ENCODE measurements at places on chromosomes 1 and 21.

GRCh38 chr1:225471453-225472301 lies 43.8 kb upstream of the LBR start:
- DNase-seq = no peak

DNA sequence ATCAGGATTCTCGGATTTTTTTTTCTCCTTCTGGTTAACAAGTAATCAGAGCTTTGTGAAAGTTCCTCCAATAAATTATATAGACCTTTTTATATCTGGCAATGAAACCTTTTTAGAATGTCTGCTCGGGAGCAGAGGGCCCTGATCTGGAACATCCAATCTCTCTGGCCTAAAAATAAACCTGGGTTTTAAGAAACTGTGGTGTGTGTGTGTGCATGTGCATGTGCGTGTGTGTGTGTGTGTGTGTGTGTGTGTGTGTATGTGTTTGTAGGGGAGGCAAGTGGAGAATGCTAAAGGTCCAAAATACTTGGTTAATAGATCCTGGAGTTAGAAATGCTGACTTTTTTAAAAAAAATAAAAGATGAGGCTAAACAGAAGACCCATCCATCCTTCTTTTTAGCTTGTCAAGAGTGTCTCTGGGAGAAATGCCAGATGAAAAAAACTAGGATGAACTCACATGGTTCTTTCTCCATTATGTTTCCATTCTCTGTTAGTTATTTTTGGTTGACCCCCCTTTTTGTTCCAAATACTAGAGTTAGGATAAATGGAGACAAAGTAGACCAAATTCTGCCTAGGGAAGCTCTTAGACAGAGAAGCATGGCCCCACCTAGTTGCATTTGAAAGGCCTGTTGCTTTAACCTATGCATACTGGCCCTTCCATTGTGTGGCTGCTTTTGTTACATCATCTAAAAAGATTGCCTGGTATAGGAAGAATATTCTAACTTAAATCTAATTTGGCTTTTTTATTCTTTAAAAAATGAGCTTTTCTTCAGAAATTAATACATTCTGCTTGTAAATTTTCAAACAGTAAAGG lies 175.9 kb downstream of the PAPPA2 start:
- DNase-seq = no peak

GRCh38 chr21:16842696-16843035 lies 670.2 kb upstream of the CXADR start:
- DNase-seq = no peak

GRCh38 chr1:17635276-17635675 lies 95.8 kb downstream of the ARHGEF10L start:
- DNase-seq = no peak

GRCh38 chr1:194374649-194375048 lies 1188.2 kb upstream of the B3GALT2 start:
- DNase-seq = no peak

DNA sequence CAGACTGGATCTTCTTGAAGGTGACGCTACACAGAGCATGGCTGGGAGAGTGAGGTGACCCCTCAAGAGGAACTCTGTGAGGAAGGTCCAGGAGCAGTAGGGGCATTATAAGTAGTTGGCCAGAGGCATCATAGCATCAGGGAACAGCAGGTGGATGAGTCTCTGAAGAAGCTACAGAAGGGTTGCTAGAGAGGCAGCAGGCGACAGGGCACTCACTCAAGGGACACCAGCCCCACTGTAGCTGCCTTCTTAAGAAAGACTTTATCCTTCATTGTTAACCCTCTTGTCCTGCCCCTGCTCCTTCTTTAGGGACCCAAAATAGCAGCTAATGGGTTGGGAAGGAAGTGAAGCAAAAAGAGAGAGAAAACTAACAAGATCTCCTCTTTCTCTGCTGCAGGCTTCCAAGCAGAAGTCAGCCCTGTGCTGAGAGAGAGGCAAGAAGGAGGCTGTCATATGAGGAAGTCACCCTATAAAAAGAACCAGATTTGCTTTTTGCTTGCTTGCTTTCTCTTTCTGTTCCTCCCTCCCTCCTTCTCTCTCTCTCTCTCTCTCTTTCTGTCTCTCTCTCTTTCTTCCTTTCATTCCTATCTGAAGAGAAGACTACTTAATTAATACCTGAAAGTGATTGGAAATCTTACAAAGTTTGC lies 7.7 kb upstream of the CD5L start:
- no peak for DNase-seq

DNA sequence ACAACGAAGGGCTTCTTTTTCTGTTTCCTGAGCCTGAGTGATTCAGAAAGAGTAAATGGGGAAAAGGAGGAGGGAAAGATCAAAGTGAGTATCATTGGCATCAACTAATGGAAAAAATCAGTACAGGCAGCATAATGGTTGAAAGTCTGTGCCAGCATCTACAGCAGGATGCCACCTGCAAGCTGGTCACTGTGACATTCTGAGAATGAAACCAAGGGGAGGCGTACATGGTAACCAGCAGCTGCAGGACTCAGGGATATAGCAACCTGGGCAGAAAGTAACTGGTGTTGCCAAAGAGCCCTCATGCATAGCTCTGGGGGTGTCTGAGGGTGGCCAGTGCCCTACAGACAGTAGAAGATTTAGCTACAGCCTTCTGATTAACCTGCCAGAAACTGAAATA lies 305.9 kb downstream of the BRINP2 start:
- no peak for DNase-seq

DNA sequence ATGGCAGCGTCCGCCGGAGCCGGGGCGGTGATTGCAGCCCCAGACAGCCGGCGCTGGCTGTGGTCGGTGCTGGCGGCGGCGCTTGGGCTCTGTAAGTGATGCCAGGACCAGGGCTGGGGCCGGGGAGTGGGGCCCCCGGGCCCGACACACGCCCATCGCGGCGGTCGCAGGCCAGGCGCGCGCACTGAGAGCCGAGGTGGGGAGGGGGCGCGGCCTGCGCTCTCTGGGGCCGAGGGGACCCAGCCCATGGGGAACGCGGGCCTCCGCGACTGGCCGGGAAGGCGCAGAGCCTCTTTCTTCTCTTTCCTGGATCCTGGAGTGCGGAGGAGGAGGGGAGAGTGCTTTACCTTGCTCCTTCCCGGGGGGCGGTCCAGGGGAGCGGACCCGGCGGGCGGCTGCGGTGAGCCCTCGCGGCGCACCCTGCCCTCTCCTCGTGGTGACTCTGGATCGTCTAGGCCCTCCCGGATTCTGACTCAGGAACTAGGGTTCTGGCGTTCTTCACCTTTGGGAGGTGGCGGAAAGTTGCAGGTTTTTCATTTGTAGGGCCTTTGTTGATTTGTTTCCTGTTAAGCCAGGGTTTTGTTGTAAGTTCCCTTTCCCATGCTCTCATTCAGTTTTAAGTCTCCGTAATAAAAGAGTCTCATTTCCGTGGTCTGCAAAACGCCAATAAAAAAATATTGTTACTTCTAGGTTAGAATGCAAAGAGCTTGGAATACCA lies 529 bp downstream of the MPZL1 start:
- DNase-seq = peak; percentile 32

DNA sequence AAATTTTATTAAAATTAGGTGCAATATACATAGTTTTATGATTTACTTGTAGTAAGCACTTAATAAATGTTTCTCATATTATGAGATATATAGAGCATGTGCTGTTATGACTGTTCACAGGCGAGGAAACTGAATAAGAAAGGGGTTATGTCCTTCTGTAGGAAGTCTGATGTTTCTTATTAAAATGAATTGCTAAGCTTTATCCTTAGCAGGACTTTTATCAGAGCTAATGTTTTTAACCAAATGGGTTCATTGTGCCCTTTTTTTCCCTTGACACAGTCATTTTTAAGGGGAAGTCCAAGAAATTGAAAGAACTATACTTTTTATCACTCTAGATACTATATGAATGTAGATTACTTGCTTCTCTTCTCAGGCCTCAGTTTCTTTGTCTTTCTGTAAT lies 285.2 kb downstream of the PTPRC start:
- no peak for DNase-seq

DNA sequence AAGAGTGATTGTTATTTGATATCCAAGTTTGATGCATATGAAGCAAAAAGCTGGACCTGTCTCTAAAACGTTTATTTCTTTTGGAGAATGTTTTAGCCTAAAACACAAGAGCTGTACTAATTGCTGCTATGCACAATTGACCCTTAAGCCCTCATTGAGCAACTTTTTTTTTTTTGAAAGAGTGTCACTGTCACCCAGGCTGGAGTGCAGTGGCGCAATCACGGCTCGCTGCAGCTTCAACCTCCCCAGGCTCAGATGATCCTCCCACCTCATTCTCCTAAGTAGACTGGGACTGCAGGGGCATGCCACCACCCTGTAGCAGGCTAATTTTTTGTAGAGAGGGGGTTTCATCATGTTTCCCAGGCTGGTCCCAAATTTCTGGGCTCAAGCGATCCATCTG lies 129.1 kb downstream of the PIK3R3 start:
- DNase-seq = no peak

GRCh38 chr21:45913886-45914285 lies 67.7 kb upstream of the COL6A1 start:
- DNase-seq = no peak

- DNase-seq = no peak
These were observed 191.7 kb downstream of the DISC1 start for GRCh38 chr1:231818337-231818736.

DNA sequence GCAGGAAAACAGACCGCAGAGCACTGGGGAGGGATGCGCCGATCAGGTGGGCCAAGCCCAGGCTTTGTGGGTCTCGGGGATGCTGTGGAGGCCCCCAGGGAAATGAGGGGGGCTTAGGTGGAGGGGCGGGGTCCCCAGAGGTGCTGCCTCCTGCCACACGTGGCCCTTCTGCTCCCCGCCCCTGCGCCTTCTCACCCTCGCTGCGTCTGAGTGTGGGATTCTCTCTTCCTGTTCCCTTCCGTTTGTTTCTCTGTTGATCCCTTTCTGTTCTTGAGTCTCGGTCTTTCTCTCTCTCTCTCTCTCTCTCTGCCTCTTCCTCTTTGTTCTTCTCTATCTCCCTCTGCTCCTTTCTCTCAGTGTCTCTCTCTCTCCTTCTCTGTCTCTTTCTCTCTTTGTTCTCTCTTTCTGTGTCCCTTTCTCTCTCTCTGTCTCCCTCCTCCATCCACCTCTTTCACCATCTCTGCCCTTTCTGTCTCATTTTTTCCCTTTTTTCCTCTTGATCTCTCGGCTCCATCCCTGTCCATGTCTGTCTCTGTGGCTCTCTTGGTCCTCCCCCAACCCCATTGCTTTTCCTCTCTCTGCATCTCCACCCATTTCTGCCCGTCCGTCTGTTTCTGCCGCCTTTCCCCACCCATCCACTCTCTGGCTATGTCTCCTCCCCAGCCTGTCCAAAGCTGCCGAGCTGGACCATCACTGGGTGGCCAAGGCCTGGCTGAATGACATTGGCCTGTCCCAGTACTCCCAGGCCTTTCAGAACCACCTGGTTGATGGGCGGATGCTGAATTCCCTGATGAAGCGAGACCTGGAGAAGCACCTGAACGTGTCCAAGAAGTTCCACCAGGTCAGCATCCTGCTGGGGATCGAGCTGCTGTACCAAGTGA lies 52.4 kb upstream of the TMEM51 start:
- no peak for DNase-seq

GRCh38 chr1:7902478-7903085 lies 38.1 kb downstream of the TNFRSF9 start:
- peak; percentile 58 for DNase-seq

DNA sequence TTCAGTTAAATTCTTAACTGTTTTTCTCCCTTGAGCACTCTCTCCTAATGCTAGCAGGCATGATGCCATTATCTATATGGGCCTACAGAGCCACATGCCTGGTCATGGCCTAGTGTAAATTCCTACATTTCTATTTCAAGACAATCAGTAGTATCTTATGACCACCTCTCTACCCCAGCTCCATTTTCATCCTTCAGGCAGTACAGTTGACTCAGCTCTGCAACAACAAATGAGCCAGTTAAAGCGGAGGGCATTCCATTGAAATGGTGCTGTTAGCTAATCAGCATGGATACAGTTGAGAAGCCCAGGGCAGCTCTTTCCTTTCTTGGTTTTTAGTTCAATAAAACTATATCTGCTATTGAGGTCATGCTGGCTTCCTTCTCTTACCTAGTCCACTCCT lies 150.0 kb downstream of the PPP1R12B start:
- DNase-seq = no peak

GRCh38 chr1:12552951-12553921 lies 64.8 kb downstream of the DHRS3 start:
- DNase-seq = no peak

- DNase-seq = no peak
These were observed 282.2 kb downstream of the ZNF648 start for GRCh38 chr1:181779343-181779742.

- DNase-seq = no peak
These were observed 31.6 kb upstream of the ARHGEF10L start for GRCh38 chr1:17507915-17508314.

- no peak for DNase-seq
These were observed 45.8 kb upstream of the C1orf21 start for GRCh38 chr1:184340984-184341383.

DNA sequence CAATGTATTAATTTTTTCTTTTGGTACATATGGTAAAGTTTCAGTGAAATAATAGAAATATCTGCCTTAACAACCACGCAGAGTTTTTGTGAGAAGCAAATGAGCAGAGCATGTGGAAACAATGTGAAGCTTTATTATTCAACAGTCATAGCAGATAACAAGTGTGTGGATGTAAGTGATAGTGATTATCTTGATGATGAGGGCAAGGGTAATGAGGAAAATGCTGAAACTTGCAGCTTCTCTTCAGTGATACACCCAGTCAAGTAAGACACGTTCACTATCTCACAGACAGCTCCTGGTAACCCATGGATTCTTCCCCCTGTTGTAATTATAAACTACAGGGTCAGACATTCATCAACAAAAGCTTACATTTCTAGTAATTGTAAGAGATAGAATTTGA lies 14.6 kb upstream of the OR2L5 start:
- DNase-seq = no peak

- DNase-seq = no peak
These were observed 43.9 kb downstream of the GRHL3 start for GRCh38 chr1:24362982-24363614.

Data from activated naive CD4-positive, alpha-beta T cell treated with Interleukin-2 at 50 U/mL for 16 hours (primary cell).